Sigmoid colon (tissue), 7 donors: ENCODE measurements at places on chromosomes 11 and 22. TPM values are rescaled to one million over a fixed set of nuclear protein-coding genes. Genes with fewer than 3 reads are reported as not detected.

DNA sequence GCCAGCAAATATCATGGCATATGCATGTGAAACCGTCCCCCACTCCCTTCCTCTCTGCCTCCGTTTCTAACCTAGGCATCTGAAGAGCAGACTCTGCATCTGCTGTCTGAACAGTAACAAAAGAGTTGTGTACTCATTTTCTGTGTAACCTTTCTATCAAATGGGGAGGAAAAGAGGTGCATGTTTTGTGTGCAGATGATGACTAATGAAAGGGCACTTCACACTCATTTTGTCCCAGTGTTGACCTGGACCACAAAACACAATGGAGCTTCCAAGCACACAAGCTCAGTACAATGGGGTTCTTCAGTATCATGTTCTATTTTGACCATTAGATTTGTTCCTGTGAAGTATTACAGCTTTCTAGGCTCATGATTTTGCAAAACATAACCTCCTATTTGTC is 13.0 kb downstream of the JHY start:
- H3K4me3 ChIP-seq: no peak overlapping the region
- no peaks in the 10 kb centered on the region for H3K27me3 ChIP-seq
- H3K27ac ChIP-seq: no peak overlapping the region
- no peaks in the 10 kb centered on the region for H3K36me3 ChIP-seq
- no peaks in the 10 kb centered on the region for H3K4me1 ChIP-seq
- no peak for DNase-seq

The BSX gene
- not detected for polyA plus RNA-seq

The MAJIN gene
- 0.25 TPM for polyA plus RNA-seq

The GGTLC2 gene
- polyA plus RNA-seq: not detected

The OR10A2 gene
- not detected for polyA plus RNA-seq
